ENCODE measurements at places on chromosomes 2 and 18.

- no peak for DNase-seq
These were observed 60.3 kb upstream of the LYPD6B start for GRCh38 chr2:148978026-148978685.

GRCh38 chr2:86280191-86280667, 57.2 kb downstream of the REEP1 start:
- DNase-seq: no peak

DNA sequence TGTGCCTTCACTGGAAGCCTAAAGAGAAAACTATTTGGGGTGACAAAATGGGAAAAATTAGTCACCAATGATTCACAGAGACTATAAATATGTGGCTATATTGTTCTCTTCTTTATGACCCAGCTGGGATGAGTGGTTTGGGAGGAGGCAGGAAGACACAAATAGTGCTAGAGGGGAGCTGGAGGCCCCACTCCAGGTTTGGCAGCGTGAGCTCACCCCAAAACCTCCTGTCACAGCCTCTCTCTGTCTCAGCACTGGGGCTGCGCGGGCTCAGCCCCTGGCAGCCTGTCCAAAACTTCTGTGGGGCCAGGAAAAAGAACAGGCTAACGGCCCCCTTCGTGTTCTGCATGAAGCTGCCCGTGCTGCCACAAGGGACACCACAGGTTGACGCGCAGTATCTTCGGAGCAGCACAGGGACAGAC, 73.2 kb upstream of the LCLAT1 start:
- no peak for DNase-seq

DNA sequence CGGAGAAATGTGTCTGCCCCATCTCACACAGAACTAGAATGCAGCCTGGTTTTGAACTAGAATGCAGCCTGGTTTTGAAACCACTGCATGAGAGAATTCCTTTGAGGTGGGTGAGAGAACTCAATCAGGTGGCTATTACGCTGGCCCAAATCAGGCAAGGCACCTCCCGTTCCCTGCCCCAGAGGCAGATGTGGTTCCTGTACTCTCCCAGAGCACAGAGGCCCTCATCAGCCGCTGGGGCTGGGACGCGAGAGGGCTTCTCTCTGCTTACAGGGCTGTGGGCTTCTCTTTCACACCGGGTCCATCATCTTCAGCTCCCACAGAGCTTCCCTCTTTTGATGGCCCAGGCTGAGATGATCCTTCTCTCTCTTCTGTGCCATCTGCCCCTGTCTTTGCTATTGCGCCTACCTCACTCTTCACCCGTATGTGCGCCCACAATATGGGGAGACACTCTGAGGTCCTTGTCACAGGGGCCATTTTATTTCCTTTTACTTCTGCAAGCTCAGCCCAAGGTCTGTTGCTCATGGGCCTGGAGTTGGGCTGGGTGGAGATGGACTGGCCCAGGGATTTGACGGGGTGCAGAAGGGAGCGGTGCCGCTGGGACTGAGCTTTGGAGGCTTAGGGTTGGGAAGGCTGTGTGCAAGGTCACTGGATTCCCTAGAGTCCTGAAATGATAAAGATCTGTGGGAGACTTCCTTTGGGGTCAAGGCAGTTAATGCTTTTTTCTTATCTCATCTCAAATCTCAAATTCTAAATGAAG, 84.4 kb upstream of the HS6ST1 start:
- DNase-seq: no peak
